ENCODE measurements at places on chromosomes 7 and 10. TPM values are rescaled to one million over a fixed set of nuclear protein-coding genes. Genes with fewer than 3 reads are reported as not detected.

PRF1 gene
- total RNA-seq: not detected

ANLN gene
- 259 TPM for total RNA-seq

IQUB gene
- total RNA-seq: 1.1 TPM

CFAP58 gene
- 1.0 TPM for total RNA-seq

POLR2J2 gene
- total RNA-seq: not detected

RELN gene
- 1.0 TPM for total RNA-seq

ASB10 gene
- total RNA-seq: not detected

PTPN20 gene
- total RNA-seq: not detected

TMEM130 gene
- 0.37 TPM for total RNA-seq

FAM180A gene
- total RNA-seq: 3.4 TPM

PLAC9 gene
- not detected for total RNA-seq

OR13A1 gene
- 0.15 TPM for total RNA-seq

C10orf53 gene
- total RNA-seq: not detected

PTN gene
- 114 TPM for total RNA-seq

TRIM4 gene
- 17.8 TPM for total RNA-seq

Measured in M059J (cell line).